ENCODE measurements at places on chromosomes 16 and 17.

- no peak for DNase-seq
These were observed 6.8 kb upstream of the ACSM1 start for GRCh38 chr16:20704281-20704680.

- DNase-seq, result no peak
These were observed 14.8 kb upstream of the OSGIN1 start for GRCh38 chr16:83937922-83938885.

DNA sequence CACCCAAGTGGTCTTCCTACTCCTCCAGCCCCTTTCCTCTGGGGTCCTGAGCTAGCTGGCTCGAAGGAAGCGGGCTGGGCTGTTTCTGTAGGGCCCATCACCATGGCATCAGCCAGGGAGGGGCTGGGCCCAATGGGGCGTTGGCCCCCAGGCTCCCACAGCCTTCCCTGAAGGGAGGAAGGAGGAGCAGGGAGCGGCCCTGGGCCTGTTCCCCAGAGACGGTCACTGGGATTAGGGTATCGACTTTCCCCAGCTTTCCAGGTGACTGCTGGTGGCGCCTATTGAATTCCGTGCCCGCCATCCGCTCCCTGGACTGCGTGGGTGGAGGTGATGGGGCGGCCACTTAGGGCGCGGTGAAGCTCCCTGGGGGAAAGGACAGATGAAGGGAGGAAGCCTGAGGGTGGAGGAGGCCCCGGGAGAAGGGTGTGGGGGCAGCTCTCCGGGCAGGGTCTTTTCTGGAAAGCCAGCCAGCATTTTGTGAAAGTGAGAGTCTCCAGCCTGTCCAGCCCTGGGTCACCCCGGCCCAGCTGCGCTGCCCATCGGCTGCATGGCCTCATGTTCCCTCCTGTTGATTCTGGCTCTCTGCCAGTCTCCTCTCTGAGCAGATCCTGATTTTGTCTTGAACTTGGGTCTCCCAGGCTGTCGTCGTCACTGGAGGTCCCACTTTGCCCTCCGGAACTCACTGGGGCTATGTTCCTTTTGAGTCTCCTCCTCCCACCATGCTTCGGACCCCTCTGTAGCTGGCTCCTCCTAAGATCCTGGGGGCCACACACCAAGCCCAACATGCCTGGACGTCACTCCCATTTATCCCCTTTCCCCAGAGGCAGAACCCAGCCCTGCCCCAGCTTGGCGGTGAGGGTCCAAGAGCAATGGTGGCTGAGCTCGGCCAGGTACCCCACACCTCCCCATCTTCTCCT is 9.8 kb downstream of the NHERF1 start:
- no peak for DNase-seq

GRCh38 chr17:5439446-5439764 is 450 bp upstream of the C1QBP start:
- no peak for DNase-seq

- DNase-seq, result no peak
These were observed 144.0 kb upstream of the CIBAR2 start for GRCh38 chr16:85256190-85256739.

DNA sequence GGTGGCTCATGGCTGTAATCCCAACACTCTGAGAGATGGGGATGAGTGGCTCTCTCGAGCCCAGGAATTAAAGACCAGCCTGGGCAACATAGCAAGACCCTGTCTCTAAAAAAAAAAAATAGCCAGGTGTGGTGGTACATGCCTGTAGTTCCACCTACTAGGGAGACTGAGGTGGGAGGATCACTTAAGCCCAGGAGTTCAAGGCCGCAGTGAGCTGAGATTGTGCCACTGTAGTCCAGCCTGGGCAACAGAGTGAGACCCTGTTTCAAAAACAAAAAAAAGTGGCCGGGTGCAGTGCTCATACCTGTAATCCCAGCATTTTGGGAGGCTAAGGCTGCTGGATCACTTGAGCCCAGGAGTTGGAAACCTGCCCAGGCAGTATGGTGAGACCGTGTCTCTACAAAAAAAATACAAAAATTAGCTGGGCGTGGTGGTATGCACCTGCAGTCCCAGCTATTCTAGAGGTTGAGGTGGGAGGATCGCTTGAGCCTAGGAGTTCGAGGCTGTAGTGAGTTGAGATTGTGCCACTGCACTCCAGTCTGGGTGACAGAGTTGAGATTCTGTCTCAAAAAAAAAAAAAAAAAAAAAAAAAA is 3.0 kb downstream of the C16orf54 start:
- no peak for DNase-seq

- DNase-seq, result no peak
These were observed 205.6 kb downstream of the GRIN2A start for GRCh38 chr16:9976601-9977000.

DNA sequence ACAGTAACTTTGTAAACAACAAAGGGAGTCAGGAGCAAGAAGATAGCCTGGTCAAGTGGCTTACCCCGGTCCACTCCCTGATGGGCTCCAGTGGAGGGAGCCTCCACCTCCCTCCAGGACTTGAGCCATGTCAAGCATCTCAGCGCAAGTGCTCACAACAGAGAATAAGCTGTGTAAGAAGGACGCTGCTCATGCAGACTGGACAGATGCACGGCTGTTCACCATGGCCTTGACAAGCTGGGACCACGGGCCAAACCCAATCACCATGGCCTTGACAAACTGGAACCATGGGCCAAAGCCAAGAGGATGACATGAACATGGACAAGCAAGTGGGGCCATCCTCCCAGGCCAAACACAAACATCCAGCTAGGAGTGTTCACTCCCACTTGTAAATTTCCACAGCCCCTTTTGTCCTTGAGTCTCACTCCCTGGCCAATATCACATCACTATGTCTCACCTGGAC is 3.4 kb upstream of the PITPNM3 start:
- DNase-seq, result no peak

DNA sequence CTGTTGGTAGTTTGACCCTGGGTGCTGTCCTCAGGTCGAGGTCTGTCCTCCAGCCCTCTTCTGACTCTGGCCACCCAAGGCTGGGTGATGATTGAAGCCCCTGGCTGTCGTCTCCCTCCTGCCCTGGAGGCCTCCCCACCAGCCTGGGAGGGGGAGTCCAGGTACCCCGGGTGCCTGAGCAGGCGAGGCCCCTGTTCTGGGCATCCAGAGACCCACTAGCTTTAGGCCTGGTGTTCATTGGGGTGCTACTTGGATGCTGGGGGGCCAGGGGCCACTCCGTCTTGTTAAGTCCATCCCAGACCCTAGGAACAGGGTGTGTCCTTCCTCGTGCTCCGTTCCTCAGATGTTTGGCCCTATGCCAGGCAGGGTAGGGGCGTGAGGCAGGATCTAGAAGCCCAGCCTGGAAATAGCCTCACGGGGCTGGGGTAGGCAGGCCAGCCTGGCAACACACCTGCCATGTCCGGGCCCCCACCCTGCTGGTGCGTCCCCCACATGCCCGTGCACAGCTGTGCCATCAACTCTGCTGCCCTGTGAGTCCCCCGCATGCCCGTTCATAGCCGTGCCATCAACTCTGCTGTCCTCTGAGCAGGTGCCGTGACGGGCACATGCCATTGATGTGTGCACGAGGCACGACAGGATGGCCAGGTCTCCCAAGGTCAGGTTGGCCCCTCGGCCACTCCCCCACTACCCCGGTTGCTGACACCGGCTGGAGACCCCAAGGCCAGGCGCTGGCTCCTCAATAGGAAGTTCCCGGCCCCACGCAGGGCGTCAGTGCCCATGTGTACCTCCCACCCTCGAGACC is 36.9 kb downstream of the GINS2 start:
- no peak for DNase-seq

DNA sequence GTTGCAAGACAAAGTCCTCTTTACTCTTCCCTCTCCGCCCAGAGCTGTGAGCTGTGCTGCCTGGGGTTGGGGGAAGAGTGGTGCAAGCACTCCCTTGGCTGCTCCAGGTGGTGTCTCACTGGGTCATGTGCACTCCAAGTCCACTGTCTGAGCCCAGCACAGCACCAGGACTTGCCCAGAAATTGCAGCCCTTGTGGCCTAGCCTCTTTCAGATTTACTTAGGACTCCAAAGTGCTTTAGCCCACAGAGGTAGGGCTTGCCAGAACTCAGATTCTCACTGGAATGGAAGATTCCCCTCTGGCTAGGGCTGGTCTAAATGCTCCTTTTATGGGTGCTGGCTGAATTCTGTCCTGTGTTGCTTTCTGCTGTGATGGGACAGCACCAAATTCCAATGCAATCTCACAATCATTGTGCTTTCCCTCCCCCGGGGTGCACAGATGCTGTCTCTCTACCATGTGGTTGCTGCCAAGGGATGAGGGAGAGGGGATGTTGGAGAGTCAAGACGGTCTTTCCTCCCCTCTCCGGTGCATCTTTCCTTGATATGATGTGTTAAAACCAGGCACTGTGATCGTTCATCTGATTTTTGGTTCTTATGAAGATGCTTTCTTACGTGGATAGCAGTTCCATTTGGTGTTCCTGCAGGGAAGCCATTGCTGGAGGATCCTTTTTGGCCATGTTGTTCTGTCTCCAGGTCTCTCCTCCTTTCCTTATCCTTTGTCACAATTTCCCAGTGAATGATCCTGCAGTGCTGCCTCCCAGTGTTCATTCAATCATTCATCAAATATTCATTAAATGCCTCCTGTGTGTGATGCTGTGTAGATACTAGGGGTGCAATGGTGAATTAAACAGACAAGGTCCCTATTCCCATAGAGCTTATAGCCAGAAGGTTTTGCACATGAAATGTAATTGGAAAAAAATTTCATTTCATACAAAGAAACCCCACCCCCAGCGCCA is 216.3 kb downstream of the SPECC1 start:
- DNase-seq, result no peak

GRCh38 chr16:21302454-21302853 is 24.4 kb upstream of the CRYM start:
- no peak for DNase-seq

DNA sequence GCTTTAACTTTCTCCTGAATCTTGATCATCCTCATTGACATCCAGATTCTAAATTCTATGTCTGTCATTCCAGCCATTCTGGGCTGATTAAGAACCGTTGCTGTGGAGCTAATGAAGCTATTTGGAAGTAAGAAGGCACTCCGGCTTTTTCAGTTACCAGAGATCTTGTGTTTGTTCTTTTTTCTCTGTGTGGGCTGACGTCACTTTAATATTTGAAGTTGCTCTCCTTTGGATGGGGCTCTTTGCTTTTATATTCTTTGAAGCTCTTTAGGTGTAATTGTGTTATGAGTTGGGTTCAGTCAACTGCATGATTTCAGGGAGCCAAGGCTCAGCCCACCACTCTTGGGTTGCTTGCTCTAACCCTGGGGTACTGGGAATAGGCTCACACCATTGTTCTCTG is 460.6 kb downstream of the CDH8 start:
- no peak for DNase-seq

- no peak for DNase-seq
These were observed 5.0 kb downstream of the CYBC1 start for GRCh38 chr17:82445542-82445941.

DNA sequence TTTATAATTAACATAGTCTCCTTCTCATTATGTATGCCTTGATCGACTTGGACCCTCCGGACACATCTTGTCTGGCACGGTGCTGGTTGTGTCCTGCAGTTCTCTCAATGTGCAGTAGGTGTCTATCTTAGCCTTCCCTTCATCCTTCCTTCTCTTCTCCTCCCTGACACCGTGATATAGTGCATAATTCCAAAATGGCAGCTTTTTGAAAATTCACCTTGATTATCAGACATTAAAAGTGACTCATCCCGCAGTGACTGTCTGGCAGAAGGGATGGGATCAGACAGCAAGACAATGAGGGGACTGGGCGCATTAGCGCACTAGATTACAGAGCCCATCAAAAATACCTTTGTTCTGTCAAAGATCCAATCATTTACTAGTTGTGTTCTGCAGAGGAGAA is 70.0 kb upstream of the PMFBP1 start:
- DNase-seq, result no peak

GRCh38 chr16:46808997-46809396 is 22.0 kb downstream of the C16orf87 start:
- no peak for DNase-seq

- no peak for DNase-seq
These were observed 376.5 kb upstream of the CDH5 start for GRCh38 chr16:65989861-65990604.

DNA sequence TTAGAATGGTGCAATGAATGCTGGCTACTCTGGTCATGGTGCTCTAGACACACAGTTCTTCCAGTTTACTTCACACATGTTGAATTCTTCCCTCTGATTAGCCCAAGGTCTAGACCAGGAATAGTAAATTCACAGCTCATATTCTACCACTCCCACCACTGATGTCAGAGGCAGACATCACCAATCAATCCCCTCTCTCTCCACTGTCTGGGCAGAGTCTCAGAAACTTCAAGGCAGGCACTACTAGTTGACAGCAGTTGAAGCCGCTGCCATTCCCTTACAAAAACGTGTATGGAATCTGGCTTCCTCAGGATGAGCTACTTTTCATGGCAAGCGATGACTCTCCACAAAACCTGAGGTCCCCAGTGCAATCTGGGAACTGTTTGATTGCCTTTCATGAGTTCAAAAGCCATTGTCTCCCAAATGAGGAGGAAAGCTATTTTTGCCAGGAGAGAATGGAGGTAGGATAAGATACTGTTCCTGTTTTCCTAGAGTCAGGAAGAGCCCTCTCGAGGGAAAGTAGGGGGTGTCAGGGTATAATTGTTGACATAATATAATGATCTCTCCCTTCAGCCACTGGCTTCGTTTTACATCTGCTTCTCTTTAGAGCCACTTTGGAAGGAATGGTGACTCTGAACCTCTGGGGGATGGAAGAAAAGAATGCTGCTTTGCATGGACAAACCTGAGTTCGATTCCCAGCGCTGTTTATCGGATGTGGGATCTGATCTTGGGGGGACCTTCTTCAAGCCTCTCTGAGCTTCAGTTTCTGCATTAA is 90.0 kb downstream of the FOXL1 start:
- no peak for DNase-seq

- no peak for DNase-seq
These were observed 586.3 kb downstream of the KCNJ18 start for GRCh38 chr17:22278302-22279275.

GRCh38 chr17:72978593-72979218 is 113.8 kb downstream of the SLC39A11 start:
- DNase-seq, result no peak

DNA sequence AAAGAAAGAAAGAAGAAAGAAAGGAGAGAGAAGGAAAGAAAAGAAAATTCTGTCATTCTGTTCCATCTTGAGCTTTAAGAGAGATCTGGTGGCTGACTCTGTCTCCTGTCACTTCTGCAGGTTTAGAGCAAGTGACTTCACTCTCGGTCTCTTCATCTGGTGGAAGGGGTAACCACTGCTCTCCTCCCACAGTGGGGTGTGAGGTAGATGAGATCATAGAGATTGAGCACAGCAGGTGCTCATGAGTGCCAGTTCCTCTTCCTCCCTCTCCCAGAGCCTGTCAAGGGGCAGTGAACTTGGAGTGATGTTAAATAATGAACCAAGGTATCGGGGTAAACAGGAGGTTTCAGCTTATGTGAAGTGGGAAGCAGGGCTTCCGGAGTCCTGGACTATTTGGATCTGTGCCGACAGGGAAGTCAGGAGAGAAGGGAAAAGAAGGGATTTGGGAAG is 47.7 kb downstream of the BEAN1 start:
- DNase-seq, result peak; percentile 37

DNA sequence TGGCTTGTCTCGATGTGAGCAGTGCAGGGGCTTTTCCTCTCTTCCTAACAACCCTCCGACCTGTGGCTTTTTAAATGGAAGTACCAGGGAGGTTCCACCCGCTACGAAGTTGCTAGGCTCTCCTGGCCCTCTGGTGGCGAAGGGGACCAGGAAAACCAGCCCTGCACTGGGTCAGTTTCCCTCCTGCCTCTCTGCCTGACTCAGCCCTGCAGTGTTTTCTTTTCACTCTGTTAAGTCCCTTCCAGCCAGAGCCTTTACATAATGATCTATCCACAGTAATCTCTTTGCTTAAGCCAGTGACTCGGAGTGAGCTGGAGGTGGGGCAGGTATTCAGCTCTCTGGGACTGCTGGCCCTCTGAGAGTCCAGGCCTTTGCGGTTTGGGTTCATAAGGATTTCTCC is 331.3 kb upstream of the EEF2KMT start:
- no peak for DNase-seq
